AML-193 (cell line): ENCODE measurements at places on chromosomes 3 and 15.
A peak's percentile ranks its signal among the peaks of the same experiment; 100 is the strongest.

GRCh38 chr15:98859149-98859548 lies 148.4 kb downstream of the PGPEP1L start:
- no peak for DNase-seq

DNA sequence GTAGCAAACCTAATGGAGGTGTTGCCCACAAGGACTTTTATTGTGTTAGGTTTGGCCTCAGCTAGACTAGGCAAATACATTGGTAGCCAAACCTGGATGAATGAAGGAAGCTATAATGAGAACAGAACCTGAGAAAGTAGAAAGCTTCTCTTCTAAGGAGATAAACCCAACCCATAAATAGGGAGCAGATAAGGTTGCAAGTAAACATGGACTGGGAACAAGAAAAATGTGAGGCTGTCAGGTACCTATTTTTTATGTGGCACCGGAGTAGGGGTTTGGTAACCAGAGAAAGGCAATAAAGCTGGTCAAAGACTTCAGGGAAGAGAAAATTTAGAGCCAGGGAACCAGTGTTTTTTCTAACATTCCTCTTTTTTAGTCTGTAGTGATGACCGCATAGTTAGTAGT lies 25.0 kb downstream of the ZNF654 start:
- no peak for DNase-seq

- no peak for DNase-seq
These were observed 196.0 kb downstream of the DIPK2A start for GRCh38 chr3:144167634-144168033.

GRCh38 chr15:60536314-60536713 lies 57.4 kb upstream of the ICE2 start:
- no peak for DNase-seq

GRCh38 chr15:47514200-47514652 lies 203.1 kb upstream of the SEMA6D start:
- no peak for DNase-seq

GRCh38 chr15:66661432-66662096 lies 40.5 kb upstream of the SMAD6 start:
- no peak for DNase-seq

GRCh38 chr3:75176937-75177336 lies 487.2 kb upstream of the FRG2C start:
- DNase-seq, result no peak

- no peak for DNase-seq
These were observed 197.2 kb upstream of the RBMS3 start for GRCh38 chr3:29083676-29084075.

- DNase-seq, result no peak
These were observed 316.9 kb upstream of the ICE2 start for GRCh38 chr15:60795889-60796288.

DNA sequence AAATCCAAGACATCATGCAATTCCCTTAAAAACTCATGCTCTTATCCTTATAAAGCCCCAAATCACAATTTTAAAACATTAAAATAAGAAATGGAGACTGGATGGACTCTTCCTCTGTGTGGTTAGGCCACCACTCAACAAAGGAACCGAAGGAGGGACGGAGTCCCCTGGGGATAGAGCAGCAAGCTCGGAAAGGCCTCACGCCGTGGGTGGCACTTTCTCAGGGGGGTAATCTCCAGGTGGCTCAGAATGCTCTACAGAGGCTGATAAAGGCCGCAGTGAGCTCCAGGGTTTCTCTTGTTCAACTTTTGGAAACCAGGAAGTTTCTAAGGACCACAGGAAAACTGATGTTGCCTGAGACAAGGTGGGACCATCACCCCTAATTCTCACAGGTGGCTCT lies 23.2 kb downstream of the CCR9 start:
- DNase-seq, result no peak

DNA sequence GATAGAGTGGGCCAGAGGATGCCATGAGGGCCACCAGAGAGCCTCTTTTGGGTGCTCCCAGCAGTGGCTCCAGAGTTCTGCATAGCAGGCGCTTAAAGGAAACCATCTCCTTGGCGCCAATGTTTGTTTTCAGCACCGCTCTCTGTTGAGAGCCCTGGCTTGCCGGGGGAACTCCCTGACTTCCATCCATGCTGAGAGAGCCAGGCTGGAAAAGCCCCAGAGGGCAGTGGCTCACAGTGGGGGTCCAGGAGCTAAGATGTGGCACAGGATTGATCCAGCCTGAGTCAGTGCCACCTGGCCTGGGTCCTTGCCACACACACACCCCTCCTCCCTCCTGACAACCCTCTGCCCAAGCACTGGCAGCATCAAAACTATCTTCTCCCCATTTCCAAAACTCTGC lies 50.4 kb upstream of the HACD2 start:
- no peak for DNase-seq

DNA sequence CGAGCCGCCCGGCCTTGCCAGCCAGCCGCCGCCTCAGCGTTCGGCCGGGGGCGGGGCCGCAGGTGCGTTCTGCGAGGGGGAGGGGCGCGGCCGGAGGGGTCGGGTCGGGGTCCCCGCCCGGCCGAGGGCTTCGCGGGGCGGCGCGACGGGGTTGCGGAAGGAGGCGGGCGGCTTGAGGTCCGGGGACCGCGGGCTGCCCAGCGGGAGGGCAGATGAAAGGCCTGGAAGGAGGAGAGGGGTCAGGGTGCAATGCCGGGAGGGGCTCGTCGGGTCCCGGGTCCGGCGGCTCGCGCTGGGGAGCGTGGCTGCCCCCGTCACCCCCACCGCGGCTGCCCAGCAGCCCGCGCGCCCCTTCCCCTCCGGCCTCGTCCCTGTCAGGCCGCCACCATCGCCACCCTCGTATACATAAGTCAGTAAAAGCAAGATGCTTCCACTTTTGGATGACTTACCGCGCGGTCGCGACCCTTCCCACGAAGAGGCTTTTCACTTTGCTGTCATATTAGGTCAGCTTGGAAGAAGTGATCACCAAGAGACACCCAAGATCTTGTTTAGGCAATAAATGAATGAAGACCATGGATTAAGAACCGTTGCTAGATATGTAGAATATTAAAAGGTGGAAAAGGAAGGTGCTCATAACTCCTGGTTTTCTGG lies 620 bp upstream of the ANP32A start:
- DNase-seq, result no peak

DNA sequence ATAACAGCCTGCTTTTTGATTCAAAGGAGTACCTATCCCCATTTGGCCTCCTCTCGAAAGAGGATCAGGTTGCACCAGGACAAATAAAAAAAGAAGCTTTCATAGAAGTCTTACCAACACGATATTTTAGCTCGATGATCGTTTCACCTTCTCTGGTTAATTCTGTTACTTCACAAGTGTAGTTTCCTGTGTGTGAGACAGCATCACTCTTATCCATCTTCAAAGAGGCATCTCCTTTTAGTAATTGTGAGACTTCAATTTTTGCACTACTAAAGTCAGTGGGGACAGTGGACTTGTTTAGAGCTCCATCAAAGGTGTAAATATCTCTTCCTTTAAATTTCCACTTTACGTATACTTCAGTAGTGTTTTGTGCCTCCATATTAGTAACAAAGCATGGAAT lies 11.0 kb downstream of the CD47 start:
- no peak for DNase-seq

DNA sequence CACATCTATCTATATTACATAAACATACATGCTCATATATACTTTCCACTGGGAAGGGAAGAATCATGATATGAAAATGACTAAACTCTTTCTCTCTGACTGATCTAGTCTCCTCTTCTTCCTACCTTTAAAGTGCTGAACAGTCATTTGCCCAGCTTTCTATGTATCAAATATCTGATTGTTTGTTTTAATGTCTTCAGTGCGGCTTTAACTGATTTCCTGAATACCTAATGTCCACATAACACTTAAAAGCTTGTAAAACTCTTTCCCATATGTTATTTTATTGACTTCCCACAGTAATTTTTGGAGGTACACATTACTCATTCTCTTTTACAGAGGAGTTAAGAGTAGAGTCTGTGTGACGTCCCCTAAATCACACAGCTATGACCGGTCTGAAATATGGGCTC lies 28.2 kb downstream of the CPOX start:
- no peak for DNase-seq

DNA sequence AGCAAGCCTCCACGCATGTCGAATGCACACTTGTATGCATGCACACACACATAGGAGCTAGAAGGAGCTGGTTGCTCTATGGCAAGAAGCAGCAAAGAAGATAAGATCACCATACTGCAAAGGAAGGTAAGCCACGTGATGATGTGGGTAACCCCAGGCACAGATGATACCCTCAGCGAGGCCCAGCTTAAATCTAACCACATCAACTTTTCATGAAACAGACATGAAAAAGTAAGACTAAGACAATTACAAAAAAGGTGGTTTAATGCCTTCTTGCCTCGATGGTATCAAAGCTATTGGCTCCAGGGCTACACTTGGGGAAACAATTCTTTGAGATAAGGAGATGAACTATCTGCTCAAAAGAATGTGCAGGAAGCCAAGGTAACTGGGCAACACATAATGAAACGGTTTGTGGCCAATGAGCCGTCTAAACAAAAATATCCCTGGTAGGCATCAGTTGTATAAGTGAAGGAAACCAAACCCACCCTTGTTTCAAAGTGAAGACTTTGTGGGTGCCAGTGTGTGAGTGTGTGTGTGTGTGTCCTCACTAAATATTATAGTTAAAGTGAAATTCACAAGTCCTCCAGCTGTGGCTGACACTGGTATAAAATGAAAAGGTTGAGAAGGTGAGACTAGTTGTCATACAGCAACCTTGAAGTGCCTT lies 365.7 kb upstream of the ICE2 start:
- DNase-seq, result no peak

DNA sequence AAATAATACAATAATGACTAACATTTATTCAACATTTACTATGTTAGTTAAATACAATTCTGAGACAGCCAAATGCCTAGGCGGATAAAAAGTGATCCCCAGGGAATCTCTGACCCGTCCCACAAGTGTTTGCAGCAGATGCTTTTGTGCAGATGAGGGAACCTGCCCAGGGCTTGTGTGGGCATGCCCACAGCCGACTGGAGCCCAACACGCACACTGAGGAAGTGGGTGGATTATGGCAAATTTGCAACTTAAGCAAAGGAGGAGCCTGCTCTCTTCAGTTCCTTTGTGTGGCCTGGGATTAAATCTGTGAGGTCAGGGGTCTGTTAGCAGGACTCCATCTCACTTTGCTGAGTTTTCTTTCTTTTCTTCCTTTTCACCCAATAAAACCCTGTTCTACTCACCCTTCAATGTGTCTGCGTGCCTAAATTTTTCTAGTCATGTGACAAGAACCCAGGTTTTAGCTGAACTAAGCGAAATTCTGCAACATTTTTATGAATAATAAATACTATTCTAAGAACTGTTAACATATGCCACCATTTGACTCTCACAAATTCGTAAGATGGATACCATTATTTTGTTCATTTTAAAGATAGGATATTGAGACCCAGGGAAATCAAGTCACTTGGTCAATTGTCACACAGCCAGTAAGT lies 13.9 kb upstream of the RTP1 start:
- no peak for DNase-seq

DNA sequence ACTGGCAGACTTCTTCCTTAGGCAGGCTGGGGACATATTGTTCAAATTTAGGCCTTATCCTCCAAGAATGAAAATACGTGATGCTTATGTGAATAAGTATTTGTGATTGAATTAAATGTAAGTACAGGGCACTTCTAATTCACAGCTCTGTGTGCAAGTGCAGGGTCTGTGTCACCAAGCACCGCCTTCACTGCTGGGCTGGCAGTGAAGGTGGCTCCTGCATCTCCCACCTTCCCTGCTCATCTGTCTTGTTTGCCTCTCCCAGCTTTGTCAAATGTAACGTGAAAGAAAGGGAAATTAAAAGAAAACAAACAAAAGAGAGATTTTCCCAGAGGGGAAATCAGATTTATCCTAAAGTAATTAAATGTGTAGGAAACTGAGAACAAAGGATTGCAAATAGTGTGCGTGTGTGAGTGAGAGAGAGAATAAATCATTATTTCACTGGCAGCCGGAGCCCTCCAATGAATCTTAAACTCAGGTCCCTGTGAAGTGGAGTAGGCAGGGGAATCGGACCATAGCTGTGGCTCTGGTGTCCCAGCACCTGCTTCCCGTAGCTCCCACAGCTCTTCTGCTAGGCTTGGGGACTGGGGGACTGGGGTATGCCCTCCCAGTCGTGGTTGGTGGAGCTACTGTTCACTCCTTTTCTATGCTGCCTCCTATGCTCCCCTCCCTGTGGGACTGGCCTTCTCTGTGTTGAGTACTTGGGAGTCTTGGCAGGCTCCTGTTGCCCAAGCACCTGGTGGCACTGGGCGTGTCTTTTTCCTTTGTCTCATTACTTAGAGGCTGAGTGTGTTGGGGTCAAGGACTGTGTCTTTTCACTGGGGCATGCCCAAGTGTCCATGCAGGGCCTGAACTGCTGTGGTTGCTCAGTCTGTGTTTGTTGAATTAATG lies 222.2 kb downstream of the EPHB1 start:
- no peak for DNase-seq

DNA sequence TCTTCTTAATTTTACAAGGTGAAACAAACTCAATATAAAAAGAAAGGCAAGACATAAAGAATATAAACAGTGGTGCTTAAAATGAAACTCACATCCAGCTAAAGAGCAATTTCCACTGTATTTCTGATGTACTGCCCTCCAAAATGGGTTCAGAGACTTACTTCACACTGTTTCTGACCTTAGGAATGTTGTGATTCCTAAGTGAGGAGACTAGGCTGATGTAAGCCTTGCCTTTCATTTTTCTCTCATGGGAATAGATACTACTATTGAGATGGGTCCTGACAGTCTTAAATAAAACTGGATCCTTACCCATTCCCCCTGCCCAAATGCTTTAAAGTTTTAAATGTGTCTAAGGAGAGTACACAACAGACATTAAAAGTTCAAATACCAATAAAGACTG lies 86.9 kb downstream of the CBLB start:
- DNase-seq, result no peak

GRCh38 chr3:183381179-183381578 lies 47.2 kb downstream of the MCF2L2 start:
- DNase-seq, result no peak

- no peak for DNase-seq
These were observed 6.8 kb upstream of the ADPGK start for GRCh38 chr15:72790302-72790910.

DNA sequence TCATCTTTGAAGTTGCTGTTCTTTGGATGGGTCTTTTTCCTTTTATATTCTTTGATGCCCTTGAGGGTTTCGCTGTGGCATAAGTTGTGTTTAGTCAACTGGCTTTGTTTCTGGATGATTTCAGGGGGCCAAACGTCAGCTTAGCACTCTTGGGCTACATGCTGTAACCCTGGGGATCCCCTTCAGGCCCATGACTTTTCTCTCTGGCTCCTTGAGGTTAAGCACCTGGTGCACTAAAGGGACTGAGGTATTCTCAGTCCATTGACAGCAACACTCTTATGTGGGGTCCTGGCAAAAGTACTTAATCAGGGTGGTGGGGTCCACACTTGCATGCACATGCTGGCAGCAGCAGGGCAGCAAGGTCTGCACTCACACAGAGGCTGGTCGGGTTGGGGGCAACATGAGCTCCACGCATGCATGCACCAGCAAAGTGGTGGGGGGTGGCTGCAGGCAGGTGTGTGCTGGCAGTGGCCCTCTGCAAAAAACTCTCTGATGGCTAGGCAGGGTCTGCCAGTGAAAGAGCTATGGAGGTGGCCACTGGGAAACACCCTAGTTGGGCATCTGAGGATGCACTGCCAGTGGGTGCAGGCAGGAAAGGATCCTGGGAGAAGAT lies 38.1 kb upstream of the CD200R1L start:
- DNase-seq, result no peak

- peak; percentile 29 for DNase-seq
These were observed 2.1 kb upstream of the GABRA5 start for GRCh38 chr15:26864664-26865191.
